Uterine smooth muscle cell (primary cell): ENCODE measurements at places on chromosomes 5 and 9. TPM values are rescaled to one million over a fixed set of nuclear protein-coding genes. Genes with fewer than 3 reads are reported as not detected.

F12 gene
- total RNA-seq: 0.22 and 0.50 TPM in 2 replicates

SNCAIP gene
- 26.2 and 69.9 TPM in 2 replicates for total RNA-seq

ADAMTS6 gene
- total RNA-seq: 155 and 181 TPM in 2 replicates

LRRC19 gene
- total RNA-seq: not detected in 2 replicates

IFNA21 gene
- total RNA-seq: not detected in 2 replicates
